ENCODE measurements at places on chromosomes 5 and 9.

DNA sequence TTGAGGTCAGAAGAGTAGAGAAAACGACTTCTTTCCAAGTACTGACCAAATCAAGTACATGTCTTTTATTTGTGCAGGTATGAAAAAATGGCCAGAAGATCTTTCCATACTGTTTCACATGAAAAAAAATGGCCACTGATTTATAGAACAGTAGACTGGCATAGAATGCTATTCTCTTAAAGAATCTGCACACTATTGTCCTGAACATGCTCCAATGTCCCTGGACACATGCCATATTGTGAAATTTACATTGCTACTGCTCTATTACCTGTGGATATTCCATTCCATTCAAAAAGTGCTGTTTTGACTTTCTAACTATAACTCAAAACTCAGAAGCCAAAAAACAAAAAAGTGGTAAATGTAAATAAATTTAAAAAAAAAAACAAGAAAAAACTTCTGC lies 60.6 kb downstream of the FBXL17 start:
- no peak for DNase-seq

GRCh38 chr5:41925555-41925951 lies 472 bp downstream of the FBXO4 start:
- DNase-seq, result peak; percentile 39

- DNase-seq, result no peak
These were observed 7.4 kb upstream of the CDK5RAP2 start for GRCh38 chr9:120587328-120587727.

GRCh38 chr5:135400866-135401265 lies 1.8 kb upstream of the MACROH2A1 start:
- DNase-seq, result no peak

- DNase-seq, result no peak
These were observed 18.1 kb downstream of the COL5A1 start for GRCh38 chr9:134659688-134660131.

GRCh38 chr9:129570450-129571297 lies 50.2 kb downstream of the C9orf50 start:
- DNase-seq, result no peak

GRCh38 chr9:114451707-114452031 lies 53.6 kb downstream of the WHRN start:
- no peak for DNase-seq

DNA sequence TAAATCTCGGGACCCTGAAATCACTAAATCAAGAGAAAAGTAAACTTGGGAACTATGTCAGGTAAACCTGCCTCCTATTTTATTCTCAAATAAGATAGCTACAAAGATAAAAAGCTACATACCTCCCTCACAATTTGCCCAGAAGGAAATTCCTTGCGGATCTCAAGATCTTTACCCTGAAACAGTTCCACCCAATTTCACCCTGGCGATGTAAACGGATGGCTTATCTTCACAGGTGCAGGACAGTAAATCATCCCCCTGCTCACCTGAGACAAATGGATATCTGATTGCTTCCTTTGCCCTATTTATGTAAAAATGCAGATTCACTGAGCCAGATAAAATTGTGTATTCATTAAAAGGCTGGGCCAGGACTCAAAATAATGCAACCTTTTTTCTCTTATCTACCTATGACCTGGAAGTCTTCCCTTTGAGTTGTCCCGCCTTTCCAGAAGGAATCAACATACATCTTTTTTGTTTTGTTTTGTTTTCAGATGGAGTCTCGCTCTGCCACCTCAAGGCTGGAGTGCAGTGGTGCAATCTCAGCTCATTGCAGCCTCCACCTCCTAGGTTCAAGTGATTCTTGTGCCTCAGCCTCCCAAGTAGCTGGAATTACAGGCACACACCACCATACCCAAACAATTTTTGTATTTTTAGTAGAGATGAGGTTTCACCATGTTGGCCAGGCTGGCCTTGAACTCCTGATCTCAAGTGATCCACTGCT lies 13.8 kb downstream of the TMEM267 start:
- DNase-seq, result no peak

DNA sequence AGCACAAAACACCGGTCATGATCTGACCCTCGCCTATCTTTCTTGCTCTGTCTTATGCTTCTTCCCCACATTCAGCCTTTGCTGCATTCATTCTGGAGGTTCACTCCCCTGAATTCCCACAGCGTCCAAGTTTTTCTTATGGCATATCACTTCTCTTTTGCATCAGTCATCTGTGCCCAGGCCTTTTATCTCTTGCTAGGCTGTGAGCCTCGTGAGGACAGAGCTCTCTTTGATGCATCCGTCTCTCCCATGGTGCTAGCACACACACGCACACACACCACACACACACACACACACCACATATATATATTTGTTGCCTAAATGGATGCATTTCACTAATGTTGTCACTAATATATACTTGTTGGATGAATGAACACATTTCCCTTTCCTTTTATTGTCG lies 45.8 kb upstream of the ATG10 start:
- no peak for DNase-seq

GRCh38 chr5:58381566-58381965 lies 78.3 kb downstream of the PLK2 start:
- DNase-seq, result no peak

DNA sequence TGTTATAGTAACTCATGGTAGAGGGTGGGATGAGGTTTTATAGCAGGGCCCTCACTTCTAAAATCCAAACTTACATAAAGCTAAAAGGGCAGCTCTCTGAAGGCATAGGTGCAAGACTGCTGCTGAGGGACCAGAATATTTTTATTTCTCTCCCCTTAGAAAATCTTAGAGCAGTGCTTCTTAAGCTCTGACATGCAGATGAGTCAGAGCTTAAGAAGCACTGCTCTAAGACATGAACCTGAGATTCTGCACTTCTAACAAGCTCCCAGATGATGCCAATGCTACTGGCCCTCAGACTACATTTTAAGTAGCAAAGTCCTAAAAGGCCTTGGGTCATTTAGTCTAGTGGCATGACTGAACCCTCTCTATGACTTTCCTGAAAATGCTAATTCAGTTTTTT lies 97.6 kb upstream of the SPRY4 start:
- DNase-seq, result no peak

DNA sequence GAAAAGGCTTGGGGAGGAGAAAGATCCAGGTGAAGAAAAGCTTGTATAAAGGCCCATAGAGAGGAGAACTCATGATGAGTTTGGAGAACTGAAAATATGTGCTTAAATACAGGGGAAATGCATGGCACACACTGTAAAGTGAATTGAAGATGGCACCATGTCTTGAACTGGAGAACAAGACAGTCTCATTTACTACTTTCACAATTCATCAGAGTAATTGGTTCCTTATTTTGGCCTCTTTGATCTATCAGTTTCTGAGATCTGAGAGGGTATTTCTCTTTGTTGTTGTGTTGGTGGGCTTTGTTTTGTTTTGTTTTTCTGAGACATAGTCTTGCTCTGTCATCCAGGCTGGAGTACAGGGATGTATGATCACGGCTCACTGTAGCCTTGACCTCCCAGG lies 98.2 kb downstream of the CEMIP2 start:
- DNase-seq, result no peak

DNA sequence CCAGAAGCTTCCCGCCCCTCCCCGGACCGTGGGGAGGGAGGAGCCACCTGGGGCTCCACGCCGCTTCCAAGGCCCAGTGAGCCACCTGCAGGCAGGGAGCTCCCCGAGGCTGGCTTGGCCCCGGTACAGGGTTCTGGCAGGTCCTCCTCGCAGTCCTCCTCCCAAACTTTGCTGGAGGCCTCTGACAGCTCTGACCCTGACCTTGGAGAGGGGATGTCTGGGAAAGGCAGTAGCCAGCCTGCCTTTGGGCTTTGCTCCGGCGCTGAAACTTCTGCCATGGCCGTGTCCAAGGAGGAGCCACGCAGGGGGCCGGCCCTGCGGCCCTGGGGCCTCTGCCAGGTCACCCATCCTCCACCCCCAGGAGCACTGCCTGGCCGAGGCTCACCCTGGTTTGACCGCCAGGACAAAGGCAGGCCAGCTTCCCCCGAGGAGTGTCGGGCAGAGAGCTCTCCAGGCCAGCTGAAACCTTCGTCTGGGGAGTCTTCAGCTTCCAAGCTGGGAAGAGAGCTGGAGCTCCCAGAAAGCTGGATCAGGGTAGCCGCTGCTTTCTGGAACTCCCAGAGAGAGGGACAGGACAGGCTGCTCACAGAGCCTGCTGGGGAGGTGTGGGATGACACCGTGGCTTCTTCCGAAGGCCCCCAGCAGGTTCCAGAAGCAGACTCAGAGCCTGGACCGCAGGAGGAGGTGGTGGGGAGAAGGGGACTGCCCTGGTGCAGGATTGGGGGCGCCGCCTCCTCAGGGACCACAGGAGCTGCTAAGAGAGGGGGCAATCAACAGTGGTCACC lies 9.0 kb upstream of the QSOX2 start:
- no peak for DNase-seq

GRCh38 chr9:131700076-131700475 lies 39.8 kb downstream of the RAPGEF1 start:
- DNase-seq, result no peak

- DNase-seq, result no peak
These were observed 123.1 kb upstream of the FBXL17 start for GRCh38 chr5:108504974-108505373.

DNA sequence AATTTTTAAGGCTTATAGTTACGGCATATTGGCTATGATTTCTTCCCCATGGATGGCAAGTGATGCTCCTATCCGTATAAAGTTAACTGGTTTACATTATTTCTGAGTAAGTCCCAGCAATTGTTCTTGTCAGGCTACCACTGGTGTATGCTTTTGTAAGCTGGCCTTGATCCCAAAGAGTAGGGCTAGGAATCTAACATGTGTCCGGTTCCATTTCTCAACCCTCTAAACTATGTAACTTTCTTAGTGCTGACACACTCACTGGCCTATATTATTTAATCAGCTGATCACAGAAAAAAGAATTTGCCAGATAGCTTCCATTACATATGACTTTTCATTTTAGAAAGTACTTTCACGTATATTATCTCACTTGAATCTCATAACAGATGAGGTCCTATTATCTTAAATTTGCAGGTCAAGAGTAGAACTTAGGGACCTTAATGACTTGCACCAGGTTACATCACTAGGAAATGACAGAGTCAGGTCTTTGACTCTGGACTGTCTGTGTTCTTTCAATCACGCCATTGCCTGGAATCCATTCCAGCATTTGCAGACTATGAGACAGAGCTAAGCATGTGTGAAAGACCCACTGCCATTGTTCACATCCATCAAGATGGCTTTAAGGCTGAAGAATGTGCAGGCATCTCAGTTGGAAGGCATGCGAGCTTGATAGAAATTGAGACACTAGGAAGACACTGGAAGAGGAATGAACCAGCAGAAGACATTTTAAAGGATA lies 362.9 kb downstream of the ARRDC3 start:
- no peak for DNase-seq

DNA sequence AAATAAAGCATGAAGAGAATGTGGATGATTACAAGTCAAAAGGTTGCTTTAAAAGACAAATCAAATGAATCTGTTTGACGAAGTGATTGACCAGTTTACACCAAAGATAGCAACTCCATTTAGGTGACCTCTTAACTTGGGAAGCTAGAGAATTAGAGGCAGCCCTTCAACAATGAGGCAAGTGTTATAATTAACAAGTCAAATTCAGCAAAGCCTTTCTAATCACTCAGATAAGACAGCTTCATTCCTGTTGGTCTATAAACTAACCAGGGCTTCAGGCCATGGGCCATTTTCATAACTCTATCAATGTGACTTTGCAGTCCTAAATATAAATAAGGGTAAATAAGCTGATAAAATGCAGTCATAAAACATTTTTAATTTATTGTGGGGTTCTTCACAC lies 712.2 kb upstream of the SEMA6A start:
- no peak for DNase-seq

GRCh38 chr5:133304707-133305216 lies 252.9 kb downstream of the HSPA4 start:
- no peak for DNase-seq

- no peak for DNase-seq
These were observed 484.1 kb upstream of the SEMA6A start for GRCh38 chr5:117058740-117059139.

DNA sequence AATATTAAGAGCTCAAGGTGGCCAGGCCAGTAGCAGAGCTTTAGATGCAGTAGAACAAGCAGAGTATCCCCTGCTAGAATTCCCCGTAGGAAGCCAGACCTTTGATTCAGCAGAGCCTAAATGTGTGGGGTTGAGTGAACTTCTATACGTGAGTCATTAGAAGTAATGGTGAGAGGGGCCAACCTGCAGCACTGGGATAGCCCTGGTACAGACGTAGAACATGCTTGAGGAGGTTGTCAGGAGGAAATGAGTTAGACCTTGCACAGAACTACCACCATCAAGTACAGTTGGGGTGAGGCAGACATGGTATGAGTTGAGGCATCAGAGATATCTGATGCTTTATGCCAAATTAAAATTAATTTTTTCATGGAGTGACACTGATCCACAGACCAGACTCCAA lies 42.0 kb downstream of the PDCD1LG2 start:
- DNase-seq, result no peak

- DNase-seq, result no peak
These were observed 20.0 kb upstream of the RAB14 start for GRCh38 chr9:121221664-121222055.

DNA sequence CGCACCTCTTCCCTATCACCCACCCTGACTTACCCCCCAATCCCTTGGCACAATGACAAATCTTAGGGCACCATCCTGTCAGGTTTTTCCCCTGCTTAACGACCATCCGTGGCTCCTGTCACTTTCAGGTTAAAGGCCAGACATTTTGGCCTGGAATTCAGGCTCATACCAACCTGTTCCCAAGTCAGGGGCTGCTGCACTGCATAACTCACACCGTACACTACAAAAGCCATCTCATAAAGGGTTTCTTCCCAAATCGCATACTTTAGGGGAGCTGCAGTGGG lies 7.5 kb upstream of the AKNA start:
- no peak for DNase-seq

GRCh38 chr9:132826621-132827365 lies 51.3 kb downstream of the AK8 start:
- DNase-seq, result no peak

GRCh38 chr9:26809795-26810194 lies 82.8 kb downstream of the CAAP1 start:
- DNase-seq, result no peak

- no peak for DNase-seq
These were observed 34.1 kb upstream of the NR4A3 start for GRCh38 chr9:99787556-99787955.

GRCh38 chr5:128002425-128002824 lies 81.1 kb upstream of the SLC12A2 start:
- DNase-seq, result no peak

- no peak for DNase-seq
These were observed 91.5 kb upstream of the CDH9 start for GRCh38 chr5:27129926-27130325.

GRCh38 chr9:134890155-134890495 lies 9.5 kb downstream of the FCN2 start:
- DNase-seq, result no peak

GRCh38 chr9:78252616-78253015 lies 16.7 kb downstream of the CEP78 start:
- no peak for DNase-seq

DNA sequence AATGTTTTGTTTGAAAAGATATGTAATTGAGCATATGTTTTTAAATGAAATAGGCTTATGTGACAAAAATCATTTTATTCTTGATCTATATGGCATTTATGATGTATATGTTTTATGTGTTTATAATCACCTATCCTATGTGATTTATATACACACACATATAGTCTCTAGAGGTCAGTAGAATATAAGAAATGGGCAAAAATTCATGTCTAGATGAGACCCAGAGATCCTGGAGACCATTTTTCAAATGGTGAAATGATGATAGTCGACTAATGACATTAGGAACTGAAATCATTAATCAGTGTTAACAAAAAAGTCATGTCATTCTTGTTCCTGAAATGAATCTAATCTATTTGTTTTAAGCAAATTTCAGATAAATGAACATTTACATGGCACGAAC lies 709.2 kb upstream of the WWC1 start:
- no peak for DNase-seq
